ENCODE measurements at places on chromosomes 5 and 9. TPM values are rescaled to one million over a fixed set of nuclear protein-coding genes. Genes with fewer than 3 reads are reported as not detected.
A peak's percentile ranks its signal among the peaks of the same experiment; 100 is the strongest.

DNA sequence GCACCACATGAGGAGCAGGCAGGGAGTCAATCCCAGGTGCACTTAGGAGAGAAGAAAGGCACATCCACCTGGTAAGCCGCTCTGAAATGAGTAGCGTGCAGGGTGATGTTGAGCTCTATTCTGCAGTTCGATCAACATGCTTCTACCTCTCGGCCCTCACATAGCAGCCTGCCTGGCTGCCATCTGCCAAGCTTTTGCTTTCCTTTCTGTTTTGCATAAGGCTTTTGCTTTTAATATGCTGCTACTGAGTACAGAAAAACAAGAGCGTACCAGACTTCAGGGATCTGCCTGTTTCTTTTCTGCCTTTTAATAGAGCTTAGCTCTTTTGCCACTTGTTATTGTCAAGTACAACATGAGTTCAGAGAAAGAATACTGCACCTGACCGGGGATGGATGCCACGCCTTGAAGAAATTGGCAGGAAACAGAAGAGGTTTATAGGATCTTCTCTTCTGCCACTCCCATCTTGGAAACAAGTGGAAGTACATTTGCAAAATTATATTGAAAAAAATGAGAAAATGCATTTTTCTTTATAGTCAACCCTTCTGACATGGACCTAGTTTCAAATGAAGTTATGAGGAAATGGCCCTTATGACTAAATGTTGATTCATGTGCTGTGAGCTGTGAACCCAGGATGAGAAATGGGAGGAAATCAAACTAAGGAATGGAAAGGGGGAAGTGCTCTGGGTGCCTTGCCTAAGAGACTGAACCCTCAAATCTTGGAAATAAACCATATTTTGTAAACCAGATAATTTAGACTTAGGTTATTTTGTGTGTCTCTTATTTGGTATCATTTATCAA, 4.0 kb upstream of the FCHO2 start:
- DNase-seq = no peak

GRCh38 chr9:122536134-122536533, 9.0 kb upstream of the OR1N1 start:
- no peak for DNase-seq

The TAF1L gene
- polyA plus RNA-seq = not detected

- DNase-seq = no peak
These were observed 193.3 kb downstream of the TMEM38B start for GRCh38 chr9:105887679-105888078.

- no peak for DNase-seq
These were observed 55.8 kb upstream of the ACTBL2 start for GRCh38 chr5:57538341-57538955.

- DNase-seq = no peak
These were observed 150.2 kb upstream of the PAPPA start for GRCh38 chr9:116003397-116003796.

DNA sequence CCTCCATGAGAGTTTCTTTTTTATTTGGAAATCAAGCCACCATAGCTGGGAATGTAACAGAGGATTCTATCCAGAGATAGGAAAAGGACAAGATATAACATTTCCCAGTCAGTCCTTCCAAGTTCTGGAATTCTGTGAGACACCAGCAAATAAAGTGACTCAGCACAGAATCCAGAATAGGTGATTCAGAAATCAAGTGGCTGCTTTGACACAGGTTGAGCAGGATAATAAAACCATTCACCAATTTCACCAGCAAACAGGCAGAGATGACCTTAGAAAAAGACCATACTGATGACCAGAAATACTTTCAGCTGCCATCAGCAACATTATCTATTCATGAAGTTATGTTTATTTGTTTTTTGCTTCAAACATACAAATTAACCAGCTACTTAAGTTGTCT, 491.5 kb upstream of the TUSC1 start:
- no peak for DNase-seq

- no peak for DNase-seq
These were observed 119.3 kb downstream of the NR2F1-AS1 start for GRCh38 chr5:93461756-93462155.

GRCh38 chr5:18114151-18114757, 480.0 kb downstream of the TAF11L14 start:
- no peak for DNase-seq

- DNase-seq = peak; percentile 81
These were observed 25.5 kb upstream of the STXBP1 start for GRCh38 chr9:127586537-127586936.

DNA sequence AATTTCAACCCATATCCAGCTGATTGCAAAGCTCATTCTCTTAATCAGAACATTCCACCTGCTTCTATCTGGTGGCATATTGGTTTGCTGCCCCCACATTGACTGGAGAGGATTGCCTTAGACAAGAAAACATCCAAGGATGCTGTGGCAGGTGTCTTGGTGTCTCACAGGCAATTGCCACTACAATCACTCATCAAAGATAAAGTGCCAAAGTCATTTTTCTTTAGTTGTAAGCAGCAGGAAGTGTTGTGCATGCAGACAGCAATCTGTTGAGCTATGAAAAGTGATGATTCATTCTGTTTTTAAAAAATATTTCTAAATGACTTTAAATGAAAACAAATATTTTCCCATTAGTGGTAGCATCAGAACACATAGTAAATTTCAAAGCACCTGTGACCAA, 53.9 kb downstream of the CDH6 start:
- DNase-seq = no peak

GRCh38 chr9:133461975-133462374, 2.2 kb downstream of the CACFD1 start:
- DNase-seq = no peak

DNA sequence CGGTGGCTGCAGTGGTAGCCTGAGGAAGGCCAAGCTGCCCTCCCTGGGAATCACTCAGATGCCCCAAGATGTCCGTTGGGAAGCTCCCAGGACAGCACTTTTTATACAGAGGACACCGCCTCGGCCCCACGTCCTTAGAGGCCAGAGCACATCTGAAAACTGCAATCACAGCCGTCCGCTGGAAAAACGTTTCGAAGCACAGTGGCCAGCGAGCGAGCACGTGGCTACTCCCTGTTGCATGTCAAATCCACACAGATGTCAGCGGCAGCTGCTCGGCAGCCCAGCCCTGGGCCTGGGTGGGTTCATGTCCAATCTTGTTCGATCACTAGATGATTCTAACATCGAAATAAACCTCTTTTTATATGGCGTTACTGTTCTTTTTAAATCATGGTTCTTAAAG, 8.9 kb downstream of the PPP1R26 start:
- DNase-seq = no peak

GRCh38 chr5:157574456-157575380, 857 bp downstream of the ADAM19 start:
- no peak for DNase-seq

- DNase-seq = no peak
These were observed 299.0 kb upstream of the MSX2 start for GRCh38 chr5:174425271-174425963.

- DNase-seq = peak; percentile 81
These were observed 182.4 kb upstream of the OTULINL start for GRCh38 chr5:14399054-14399692.

GRCh38 chr5:131265311-131265803, 1.5 kb downstream of the CDC42SE2 start:
- DNase-seq = peak; percentile 7

DNA sequence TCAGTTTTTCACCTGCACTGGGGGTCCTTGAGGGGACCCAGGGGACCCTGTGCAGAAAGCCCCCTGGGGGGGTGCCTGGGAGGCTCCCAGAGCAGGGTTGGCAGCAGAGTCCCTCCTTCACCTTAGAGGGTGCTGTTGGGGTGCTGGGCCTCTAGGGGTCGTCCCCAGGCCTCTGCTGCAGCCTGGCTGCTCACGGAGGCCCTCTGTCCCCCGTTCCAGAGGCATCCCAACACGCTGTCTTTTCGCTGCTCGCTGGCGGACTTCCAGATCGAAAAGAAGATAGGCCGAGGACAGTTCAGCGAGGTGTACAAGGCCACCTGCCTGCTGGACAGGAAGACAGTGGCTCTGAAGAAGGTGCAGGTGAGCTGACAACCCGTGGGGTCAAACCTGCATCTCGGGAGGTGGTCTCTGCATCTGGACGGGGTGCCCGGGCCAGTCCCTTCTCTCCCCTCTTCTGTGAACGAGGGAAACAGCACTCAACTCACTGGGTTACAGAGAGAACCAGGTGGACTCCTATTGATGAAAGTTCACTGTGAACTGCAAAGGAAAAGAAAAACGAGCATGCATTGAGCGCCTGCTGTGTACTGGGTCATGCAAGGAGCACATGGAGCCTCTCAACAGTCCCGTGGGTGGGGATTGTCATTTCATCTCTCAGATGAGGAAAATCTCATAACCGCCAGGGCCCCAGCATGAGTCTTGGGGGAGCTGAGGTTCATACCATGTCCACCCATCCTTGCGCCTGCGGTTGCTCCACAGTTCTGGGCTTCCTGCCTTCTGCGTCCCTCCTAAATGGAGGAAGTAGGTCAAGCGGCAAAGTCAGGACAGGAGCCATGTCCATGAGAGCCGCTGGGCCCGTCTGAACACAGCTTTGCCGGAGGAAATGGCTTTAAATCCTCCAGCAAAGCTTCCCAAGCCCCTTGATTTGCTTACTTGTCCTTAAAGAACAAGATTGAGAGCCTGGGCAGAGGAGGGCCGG, 54.8 kb downstream of the NEK6 start:
- DNase-seq = no peak

DNA sequence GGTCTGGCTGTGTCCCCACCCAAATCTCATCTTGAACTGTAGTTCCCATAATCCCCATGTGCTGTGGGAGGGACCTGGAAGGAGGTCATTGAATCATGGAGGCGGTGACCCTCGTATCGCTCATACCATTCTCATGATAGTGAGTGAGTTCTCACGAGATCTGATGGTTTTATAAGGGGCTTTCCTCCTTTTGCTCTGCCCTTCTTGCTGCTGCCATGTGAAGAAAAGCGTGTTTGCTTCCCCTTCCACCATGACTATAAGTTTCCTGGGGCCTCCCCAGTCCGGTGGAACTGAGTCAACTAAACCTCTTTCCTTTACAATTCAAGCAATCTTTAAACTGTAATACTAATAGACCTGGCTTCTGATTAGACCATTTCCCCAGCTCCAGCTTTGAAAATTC, 92.2 kb upstream of the SARDH start:
- DNase-seq = no peak

DNA sequence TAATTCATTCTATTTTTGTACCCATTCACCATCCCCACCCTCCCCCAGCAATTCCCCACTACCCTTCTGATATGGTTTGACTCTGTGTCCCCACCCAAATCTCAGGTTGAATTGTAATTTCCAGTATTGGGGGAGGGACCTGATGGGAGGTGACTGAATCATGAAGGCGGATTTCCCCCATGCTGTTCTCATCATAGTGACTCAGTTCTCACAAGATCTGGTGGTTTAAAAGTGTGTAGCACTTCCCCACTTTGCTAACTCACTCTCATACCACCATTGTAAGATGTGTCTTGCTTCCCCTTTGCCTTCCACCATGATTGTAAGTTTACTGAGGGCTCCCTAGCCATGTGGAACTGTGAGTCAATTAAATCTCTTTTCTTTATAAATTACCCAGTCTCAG, 25.9 kb upstream of the TESK1 start:
- no peak for DNase-seq

Data from muscle of arm (tissue), 14 donors.